ENCODE measurements at places on chromosomes 1 and 21. TPM values are rescaled to one million over a fixed set of nuclear protein-coding genes. Genes with fewer than 3 reads are reported as not detected.

GRCh38 chr1:54965624-54966340 lies 14.6 kb upstream of the TMEM61 start:
- no peak overlapping the region for H3K27ac ChIP-seq
- DNase-seq: peak; percentile 12
- H3K4me1 ChIP-seq: peaks cover 8% of the 10 kb centered on the region
- H3K27me3 ChIP-seq: peaks cover 2% of the 10 kb centered on the region
- no peaks in the 10 kb centered on the region for H3K36me3 ChIP-seq
- peak overlapping the region; percentile 0 for H3K4me3 ChIP-seq

GRCh38 chr1:223756806-223757700 lies 44.7 kb downstream of the CAPN2 start:
- no peak overlapping the region for H3K4me3 ChIP-seq
- no peaks in the 10 kb centered on the region for H3K27me3 ChIP-seq
- H3K36me3 ChIP-seq: peaks cover 25% of the 10 kb centered on the region

- H3K27me3 ChIP-seq: no peaks in the 10 kb centered on the region
- H3K4me1 ChIP-seq: peaks cover 2% of the 10 kb centered on the region
- no peaks in the 10 kb centered on the region for H3K36me3 ChIP-seq
Observed at GRCh38 chr21:45533846-45534635, 8.2 kb downstream of the SLC19A1 start.

- no peaks in the 10 kb centered on the region for H3K4me1 ChIP-seq
- H3K36me3 ChIP-seq: no peaks in the 10 kb centered on the region
- H3K4me3 ChIP-seq: no peak overlapping the region
- H3K27me3 ChIP-seq: no peaks in the 10 kb centered on the region
- no peak overlapping the region for H3K27ac ChIP-seq
- DNase-seq: no peak
Observed at GRCh38 chr21:40568807-40569206, 278.2 kb downstream of the DSCAM start.

- no peak for DNase-seq
- peaks cover 10% of the 10 kb centered on the region for H3K27me3 ChIP-seq
- H3K36me3 ChIP-seq: no peaks in the 10 kb centered on the region
- H3K4me1 ChIP-seq: peaks cover 4% of the 10 kb centered on the region
Observed at GRCh38 chr1:2192031-2192995, 2.3 kb downstream of the FAAP20 start.

DNA sequence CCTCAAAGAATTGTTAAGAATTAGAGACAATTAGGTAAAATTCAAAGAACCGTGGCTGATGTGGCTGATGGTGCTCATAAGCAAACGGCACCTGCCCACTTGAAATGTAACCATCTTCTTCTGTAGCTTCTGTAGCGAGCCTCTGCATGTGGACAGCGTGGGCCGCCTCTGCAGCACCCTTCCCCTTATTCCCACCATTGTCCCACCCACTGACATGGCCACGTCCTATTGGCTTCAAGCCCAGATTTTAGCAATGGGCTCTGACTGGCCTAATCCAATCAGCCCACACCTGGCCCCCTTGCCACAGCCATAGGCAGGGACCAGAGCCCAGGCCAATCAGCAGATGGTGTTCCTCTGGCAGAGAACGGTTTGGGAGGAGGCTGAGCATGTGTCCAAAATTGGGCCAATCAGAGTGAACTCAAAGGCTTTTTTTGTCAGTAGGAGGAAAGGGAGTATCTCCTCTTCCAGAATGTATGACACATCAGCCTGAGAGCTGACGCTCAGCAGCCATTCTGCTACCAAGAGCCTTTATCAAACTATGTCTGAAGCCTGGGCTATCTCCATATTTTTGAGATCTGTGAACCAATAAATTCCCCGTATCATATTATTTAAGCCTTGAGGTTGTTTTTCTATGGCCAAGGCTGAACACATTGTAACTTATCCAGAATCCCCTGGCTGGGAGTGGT lies 518.5 kb downstream of the SMYD3 start:
- H3K36me3 ChIP-seq: peaks cover 8% of the 10 kb centered on the region
- H3K4me3 ChIP-seq: no peak overlapping the region
- H3K27me3 ChIP-seq: no peaks in the 10 kb centered on the region

Gene GUCA2A
- not detected for polyA plus RNA-seq

Gene GPR61
- not detected for polyA plus RNA-seq

DNA sequence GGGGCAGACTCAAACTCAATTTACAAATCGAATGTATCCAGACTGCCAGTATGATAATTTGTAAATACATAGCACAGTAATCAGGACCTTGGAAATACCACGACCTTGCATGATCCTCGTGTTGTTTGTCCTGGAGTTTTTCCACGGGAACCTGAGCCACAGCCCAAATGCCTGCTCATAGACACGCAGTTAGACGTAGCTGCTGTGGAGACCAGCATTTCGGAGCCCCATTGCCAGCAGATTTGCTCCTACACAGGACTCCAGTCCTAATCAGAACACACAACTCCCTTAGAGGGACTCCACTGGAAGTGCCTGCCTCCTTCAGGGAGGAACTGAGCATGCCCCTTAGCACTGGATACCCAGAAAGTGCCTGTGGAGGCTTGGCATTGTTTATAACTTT lies 163.2 kb downstream of the GALNT2 start:
- H3K27ac ChIP-seq: no peak overlapping the region
- no peak for DNase-seq
- peaks cover 17% of the 10 kb centered on the region for H3K4me1 ChIP-seq

- peaks cover 5% of the 10 kb centered on the region for H3K27me3 ChIP-seq
- no peaks in the 10 kb centered on the region for H3K36me3 ChIP-seq
- H3K4me1 ChIP-seq: no peaks in the 10 kb centered on the region
- no peak overlapping the region for H3K4me3 ChIP-seq
Observed at GRCh38 chr21:18335651-18336236, 67.8 kb downstream of the TMPRSS15 start.

Gene NR1I3
- polyA plus RNA-seq: not detected

Data from immature natural killer cell (primary cell).